ENCODE measurements at places on chromosomes 1 and 21.
A peak's percentile ranks its signal among the peaks of the same experiment; 100 is the strongest.

DNA sequence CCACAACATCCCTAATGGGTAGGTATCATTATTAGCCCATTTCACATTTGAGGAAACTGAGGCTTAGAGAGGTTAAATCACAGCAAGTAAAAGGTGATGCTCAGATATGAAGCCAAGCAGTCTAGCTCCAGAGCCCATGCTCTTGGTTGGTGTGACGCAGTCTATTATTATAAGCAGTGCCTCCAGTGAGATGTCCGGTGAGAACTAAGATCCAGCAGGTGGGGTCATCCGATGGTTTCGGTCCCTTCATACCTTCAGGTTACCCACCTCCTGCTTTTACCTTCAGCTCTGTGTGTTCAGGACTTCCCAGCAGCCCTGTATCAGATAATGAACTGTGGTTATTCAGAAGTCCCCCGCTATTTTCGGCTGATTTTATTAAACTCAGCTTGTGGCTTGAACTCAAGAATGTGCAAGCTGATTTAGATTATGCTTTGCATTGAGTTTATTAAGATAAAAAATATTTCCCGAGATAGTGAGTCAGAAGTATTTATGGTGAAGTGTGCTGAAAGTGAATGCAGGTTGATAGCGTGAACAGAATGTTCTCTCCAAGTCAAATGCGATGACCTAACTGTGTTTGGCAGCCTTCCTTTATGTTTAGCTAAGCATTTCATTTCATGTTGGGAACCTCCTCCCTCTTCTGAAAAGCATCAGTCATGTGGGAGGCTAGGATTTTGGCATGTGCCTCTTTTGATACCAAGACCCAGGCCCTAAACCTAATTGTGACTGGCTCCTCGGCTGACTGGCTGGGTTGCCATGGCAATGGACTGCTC is 160.9 kb upstream of the UBE2U start:
- DNase-seq, result no peak

DNA sequence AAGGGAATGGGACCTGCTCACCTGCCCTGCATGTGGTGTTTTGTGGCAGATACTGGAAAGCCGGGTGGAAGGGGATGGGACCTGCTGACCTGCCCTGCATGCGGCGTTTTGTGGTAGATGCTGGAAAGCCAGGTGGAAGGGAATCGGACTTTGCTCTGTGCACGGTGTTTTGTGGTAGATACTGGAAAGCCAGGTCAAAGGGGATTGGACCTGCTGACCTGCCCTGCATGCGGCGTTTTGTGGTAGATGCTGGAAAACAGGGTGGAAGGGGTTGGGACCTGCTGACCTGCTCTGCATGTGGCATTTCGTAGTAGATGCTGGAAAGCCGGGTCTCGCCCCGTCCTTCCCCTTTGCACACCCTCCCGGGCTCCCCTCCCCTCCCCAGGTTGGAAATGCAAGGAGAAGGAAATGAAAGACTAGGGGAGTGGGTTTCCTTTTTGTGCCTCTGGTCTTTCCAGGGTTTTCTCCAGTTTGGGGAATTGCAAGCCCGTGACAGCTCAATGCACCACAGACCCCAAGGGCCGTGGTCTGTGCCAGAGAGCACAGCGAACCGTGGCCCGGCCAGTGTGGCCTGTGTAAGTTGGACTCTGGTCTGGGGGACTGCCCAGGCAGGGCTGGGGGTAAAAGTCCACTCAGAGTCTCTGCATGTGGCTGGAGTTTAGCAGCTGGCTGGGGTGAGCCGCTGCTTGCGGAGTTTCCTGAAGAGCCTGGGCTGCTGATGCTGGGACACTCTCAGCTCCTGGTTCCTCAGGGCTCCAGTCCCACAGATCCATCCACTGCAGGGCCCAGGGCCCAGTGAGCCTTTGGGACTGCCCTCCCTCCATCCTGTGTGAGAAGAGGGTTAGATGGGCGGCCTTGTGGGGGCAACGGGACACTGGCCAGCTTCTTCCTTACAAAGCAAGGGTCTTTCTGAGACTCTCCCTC is 105.5 kb downstream of the CRYAA start:
- no peak for DNase-seq

DNA sequence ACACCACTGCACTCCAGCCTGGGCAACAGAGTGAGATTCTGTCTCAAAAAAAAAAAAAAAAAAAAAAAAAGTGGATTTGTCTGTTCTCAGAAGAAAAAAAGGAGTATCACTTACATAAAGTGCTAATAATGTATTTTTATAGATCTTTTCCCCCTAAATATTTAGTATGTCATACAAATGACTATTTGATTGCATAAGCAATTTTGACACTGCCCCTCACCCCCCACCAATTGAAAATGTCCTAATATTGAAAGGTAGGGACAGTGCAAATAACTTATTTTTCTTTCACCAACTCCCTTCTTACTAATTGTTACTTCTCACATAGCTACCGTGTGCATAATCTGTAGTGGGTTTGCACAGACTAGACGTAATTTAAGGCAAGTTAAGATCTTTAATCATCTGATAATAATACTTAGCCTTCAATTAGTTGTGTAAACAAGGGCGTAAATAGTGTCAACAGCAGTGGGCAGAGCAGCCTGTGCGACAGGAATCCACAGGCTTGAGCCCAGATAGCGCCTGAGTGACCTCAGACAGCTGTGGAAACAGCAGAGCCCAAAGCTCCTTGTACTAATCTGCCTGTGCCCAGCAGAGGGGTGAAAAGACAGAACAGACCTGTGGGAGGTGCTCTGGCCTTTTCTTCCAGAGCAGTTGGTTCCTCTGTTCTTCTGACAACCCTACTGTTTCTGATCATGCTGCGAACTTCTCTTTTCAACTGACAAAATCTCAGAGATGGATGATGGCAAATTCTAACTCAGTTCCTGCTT is 4.5 kb upstream of the IER5 start:
- no peak for DNase-seq

DNA sequence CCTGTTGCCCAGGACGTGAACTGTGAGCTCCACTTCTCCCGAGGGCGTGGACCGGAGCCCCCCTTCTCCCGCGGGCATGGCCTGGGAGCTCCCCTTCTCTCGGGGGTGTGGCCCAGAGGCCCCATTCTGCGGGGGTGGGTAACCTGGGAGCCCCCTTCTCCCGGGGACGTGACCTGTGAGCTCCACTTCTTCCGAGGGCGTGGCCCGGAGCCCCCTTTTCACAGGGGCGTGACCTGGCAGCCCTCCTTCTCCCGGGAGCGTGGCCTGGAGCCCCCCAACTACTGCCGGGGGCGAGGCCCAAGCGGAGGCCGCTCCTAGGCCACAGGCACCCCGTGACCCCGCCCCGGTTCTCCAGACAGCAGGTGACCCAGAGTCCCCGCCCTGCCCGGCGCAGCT is 320 bp downstream of the C1orf174 start:
- DNase-seq, result no peak

DNA sequence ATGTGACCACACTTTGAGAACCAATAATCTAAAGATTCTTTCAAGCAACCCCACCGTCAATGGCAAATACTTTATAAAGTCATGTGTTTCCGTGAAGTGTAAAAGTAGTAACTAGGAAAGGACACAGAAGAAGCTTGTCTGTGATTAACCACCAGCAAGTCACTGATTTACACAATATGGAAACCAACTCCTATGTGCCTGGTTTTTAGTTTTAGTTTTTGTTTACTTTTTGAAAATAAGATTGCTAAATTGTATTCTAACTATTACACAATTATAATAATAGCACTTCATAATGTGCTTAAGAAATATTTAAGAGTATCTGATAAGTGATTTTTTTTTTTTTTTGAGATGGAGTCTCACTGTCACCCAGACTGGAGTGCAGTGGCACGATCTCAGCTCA is 13.0 kb downstream of the FMO2 start:
- no peak for DNase-seq

DNA sequence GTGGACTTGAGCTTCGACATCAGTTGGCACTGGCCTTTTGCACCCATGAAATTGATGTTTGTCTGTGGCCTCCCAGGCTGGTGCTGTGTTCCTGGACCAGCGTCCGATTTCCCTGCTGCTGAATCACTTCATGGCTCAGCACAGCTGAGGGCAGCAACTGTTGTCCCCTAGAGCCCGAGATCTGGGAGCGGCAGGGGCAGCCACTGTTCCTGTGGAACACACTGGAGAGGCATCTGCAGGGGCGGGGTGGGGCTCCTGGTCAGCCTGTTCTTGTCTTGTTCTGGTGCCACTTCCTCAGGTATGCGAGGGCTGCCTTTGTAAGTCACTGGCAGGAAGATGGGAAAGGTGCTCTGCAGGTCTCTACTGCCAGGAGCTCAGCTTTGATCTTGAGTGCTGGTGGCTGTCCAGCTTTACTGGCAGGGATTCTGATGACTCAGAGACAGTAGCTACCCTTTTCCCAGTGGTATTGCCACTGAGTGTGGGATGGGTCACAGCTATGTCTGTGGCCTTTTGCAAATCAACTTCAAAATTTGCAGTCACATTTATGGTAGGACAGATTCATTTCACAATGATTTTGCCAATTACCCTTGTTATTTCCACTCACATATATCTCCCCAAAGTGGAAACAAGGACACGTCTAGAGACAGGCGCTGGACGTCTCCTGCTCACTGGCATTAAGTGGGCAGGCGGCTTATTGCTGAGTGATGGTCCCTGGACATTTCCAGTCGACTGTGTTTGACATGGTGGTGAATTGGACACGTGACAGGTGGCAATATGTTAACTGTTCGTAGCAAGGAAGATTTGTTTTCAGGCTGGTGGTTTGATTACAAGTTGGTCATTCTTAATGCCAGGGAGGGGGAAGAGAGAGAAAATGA is 15.3 kb downstream of the AGPAT3 start:
- DNase-seq, result no peak

DNA sequence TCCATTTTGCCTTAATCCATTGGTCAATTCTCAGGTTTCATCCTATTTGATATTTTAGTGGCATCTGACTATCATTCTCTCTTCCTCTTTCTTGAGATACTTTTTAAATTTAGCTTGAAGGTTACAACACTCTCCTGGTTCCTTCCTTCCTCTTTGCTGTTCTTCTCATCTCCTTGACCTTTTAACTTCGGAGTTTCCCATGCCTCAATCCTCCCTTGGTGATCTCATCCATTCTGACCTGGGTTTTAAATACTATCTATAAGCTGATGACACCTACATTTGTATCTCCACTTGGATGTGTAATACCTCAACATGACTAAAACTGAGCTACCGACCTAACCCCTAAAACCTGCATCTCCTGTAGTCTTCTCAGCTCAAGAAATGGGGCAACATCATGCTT is 4.8 kb upstream of the ZNF687 start:
- no peak for DNase-seq

DNA sequence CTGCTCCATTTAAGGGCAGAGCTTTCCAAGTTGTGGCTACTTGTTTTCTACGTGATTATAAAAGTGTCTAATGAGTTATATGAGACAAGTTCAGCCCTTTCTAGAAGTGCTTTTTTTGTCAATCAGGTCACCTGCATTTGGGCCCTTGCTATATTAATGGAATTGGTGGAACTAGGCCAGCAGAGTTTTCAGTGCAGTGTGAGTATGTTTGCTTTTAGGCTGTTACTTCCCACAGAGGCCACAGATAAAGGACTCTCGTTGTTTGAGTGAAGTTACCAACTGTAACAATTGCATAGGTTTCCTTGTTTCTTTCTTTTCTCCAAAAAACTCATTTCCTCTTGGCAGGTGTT is 10.9 kb downstream of the SMAP2 start:
- no peak for DNase-seq

- DNase-seq, result peak; percentile 6
These were observed 49.6 kb downstream of the TNFRSF8 start for GRCh38 chr1:12112711-12113161.

DNA sequence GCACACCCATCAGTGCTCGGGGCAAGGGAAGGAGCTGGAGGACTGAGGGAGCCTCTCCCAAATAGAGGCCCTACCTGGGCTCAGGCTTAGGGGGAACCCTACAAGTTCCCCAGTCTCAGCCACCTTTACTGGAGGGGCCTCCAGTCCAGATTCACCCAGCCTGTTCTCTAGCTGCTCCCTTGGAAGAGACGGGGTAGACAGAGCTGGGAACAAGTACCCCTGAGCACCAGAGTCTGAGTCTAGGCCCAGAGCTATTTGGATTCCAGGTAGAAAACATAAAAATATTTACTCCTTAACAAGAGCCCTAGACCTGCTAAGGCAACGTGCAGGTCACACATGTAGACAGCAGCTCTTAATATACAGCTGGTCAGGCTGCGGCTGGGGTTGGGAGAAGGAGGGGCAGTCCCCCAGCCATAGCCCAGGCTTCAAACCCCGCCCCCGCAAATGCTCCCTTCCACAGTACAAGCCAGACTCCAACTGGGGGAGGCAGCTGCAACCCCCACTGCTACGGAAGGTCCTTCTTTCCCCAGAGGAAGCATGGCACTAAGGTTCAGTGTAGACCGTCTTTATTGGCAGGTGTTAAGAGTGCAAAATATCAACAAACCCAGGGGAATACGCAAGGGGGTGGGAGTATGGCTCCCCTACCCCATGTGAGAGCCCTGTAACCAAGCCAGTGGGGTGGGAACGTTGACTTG is 8.0 kb downstream of the TENT5B start:
- DNase-seq, result no peak

- no peak for DNase-seq
These were observed 54.1 kb downstream of the RUNX1 start for GRCh38 chr21:34994766-34995631.

GRCh38 chr21:32370998-32371766 is 21.6 kb downstream of the URB1 start:
- DNase-seq, result no peak

DNA sequence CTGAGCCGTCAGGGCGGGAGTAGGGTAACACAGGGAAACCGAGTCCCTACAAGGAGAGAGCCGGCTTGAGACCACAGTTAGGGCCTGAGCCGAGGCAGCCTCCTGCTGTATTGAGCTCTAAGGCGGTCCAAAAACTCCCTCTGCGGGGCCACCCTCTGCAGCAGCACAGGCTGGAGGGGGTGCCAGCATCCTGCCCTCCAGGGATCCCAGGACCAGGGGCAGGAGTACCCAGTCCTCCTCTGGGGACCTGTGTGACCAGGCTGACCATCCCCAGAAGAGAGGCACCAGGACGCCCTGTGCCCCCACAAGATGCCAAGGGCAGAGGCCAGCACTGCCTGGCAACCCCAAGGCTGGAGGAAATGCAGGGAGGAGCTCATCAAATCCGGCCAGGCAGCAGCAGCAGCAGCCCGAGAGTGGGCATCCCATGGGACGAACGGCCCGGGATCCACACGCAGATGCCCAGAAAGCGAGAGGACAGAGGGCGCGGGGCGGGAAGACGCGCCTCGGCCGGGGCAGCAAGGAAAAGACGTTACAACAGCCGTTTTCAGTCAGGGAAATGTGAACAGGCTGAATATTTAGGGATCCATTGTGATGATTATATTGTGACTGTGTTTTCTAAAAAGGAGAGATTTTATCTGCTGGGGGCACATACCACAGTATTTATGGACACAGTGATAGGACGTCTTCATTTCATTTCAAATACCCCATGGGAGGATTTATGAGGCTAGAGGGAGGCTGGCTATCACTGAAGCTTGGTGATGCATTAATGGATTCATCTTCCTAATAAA is 57.1 kb upstream of the COL18A1 start:
- no peak for DNase-seq

DNA sequence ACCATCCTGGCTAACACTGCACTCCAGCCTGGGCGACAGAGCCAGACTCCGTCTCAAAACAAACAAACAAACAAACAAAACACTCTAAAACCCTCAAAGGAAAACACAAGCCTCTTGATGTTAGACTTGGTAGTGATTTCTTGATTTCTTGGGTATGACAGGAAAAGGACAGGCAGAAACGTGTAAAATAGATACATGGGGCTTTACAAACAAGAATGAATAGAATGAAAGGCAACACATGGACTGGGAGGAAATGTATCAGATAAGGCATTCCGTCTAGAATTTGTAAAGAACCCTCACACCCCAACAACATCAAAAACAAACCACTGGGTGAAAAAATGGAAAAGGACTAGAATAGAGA is 7.8 kb upstream of the PRXL2B start:
- no peak for DNase-seq
